ENCODE measurements at places on chromosomes 3 and 15.

GRCh38 chr3:111726788-111727305 lies 131.7 kb upstream of the ZBED2 start:
- no peak for DNase-seq

- no peak for DNase-seq
Measured at GRCh38 chr3:175193815-175194518, 334.8 kb downstream of the NAALADL2 start.

GRCh38 chr3:35919160-35919559 lies 279.8 kb downstream of the ARPP21 start:
- DNase-seq: no peak

DNA sequence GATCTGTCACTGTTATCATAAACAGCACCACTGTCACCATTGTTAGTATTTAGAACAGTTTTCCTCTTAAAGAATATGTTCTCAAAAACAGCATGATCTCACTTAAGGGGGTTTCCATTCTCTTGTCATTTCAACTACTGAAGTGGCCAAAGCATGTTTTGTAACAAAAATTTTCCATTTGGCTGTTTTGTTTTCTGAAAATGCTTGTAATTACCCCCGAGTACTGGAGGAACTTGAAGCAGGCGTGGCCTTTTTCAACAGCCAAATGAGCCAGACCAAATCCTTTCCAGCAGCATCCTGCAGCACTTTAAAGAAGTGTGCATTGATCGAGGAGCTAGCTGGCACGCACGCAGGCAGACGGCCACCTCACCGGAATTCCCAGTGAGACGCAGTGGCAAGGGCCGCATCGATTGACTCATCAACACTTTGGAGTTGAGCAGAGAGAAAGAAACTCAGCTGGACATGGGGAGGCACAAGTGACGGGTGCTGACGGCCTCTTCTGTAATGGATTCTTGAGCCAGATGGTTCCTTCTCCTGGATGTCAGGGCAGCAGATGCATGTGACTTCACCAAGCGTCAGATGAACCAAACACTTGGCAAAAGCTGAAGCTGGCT lies 234.3 kb upstream of the IGF1R start:
- DNase-seq: no peak

GRCh38 chr3:105867712-105868430 lies 941 bp downstream of the CBLB start:
- no peak for DNase-seq

- no peak for DNase-seq
Measured at GRCh38 chr3:166444756-166445155, 607.5 kb upstream of the BCHE start.

DNA sequence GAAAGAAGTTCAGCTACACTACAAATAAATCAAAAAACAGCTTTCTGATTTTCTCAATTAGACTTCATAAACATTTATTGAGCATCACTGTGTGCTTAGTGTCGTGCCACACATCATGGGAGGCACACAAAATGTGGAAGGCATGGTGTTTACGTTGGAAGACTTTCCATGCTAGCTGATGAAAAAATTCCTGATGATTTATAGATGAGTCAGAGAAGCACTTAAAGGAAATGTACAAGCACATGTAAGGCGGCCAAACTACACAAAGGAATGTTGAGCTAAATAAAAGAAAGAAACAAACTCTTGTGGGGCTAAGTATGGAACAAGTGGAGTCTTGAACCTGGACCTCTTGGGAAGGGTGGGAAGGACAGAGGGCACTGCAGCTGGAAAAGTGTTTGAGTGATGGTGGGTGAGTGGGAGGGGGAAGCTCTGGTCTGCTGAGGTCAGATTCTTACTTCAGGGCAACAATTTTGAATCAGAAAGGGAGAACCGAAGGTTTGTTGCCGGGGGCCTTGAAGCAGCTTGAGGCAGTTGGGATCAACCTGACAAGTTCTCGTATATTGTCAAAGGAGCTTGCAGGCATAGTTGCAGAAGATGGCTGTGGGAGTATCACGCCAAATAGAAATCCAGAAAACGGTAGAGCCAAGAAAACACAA lies 66.9 kb downstream of the FOXB1 start:
- no peak for DNase-seq

DNA sequence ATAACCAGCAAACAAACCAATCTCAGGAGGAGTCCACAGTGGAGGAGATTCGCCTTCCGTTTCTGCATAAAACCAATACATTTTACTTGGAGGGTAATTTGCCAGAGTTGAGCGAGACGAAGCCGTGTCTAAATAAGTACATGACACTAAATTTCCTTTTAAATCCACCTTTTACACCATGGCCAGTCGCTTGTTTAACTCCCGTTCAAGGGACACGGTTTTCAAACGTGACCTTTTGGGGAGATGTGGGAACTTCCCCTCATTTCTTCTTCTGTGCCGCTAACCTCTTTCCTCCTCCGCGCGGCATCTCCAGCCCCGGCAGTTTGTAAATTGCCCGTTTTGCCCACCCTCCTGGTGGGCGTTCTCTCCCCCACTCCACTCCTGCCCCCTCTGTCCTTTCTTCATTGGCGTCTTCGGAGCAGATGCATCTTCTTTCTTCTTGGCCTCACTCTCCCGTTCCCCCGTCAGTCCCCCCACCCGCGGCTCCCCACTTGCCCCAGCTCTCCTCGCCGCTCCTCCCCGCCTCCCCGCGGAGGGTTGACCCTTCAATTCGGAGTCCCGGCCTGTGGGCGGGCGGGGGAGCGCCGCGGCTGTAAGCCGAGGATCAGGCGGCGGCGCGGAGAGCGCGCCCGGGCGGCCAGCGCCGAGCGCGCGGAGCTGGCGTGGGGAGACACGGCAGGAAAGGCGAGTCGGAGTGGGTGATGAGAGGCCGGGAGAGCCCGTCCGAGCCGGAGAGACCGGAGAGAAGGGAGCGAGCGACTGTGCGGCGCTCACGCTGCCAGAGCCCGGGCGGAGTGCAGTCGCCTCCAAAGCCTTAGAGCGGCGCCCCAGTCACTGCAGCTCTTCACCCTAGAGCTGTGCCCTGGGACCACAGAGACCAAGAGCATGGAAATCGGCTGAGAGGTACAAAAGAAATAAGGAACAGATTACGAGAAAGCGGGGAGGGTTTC lies at the start of gene NLGN1:
Gene NLGN1, plus strand, starts transcription at position 584 of the 950 bp plus-strand sequence.
- no peak for DNase-seq

DNA sequence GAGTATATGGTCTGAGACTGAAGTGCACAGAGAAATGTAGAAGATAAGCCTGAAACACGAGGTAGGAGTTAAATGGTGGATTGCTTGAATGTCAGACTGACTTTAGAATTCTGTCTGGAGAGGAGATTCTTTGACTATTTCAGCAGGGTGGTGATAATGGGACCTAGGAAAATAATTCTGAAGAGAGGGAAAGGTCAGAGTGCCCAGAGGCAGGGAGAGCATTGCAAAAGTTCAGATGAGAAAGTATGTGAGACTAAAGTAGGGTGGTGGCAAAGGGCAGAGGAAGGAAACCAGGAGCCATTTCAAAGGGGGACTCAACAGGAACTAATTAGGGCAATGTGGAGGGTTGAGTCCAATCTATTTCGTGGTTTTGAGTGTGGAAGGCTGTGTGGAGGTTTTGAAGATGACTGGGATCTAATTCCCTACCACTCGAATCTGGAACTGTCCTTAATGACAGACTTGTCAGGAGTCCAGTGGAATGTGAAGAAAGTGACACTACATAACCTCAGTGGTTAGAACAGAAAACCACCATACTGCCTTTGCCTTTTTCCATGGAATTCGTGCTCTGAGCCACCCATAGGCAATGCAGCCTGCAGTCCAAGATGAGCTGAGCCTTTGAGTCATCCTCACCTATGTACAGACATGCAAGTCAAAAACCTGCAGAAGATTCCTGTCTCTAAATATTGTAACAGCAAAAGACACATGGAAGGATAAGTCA lies 16.1 kb downstream of the CPOX start:
- DNase-seq: no peak

GRCh38 chr3:38731522-38731921 lies 82.0 kb upstream of the SCN5A start:
- no peak for DNase-seq

DNA sequence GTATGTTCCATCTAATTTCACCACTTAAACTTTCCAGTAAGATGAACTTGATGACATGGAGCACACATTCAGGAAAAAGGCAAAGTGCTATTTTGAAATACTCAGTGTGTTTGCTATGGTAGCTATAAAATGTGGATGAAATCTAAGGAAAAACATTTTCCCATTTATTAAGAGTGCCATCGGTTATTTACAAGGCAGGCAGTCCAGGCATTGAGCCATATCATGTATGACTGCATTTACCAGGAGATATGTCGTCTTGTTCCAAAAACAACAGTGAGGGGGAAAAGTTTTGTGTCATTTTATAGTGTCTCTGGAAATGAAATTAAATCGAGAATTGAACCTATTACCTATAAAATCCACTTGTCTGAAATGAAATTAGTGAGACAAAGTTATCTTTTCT lies 13.7 kb downstream of the ANXA2 start:
- no peak for DNase-seq

Measured in esophagus squamous epithelium (tissue), 5 donors.